Lung (tissue), 17 donors: ENCODE measurements at places on chromosomes 7 and 10.

- H3K36me3 ChIP-seq: no peaks in the 10 kb centered on the region
- H3K27ac ChIP-seq: no peak overlapping the region
- no peaks in the 10 kb centered on the region for H3K4me1 ChIP-seq
- H3K4me3 ChIP-seq: no peak overlapping the region
Measured at GRCh38 chr7:84159435-84159834, 35.2 kb downstream of the SEMA3A start.

- H3K36me3 ChIP-seq: peaks cover 10% of the 10 kb centered on the region
- peaks cover 4% of the 10 kb centered on the region for H3K4me1 ChIP-seq
- H3K27me3 ChIP-seq: no peaks in the 10 kb centered on the region
- peak overlapping the region; percentile 20 for H3K27ac ChIP-seq
- no peak overlapping the region for H3K4me3 ChIP-seq
Measured at GRCh38 chr7:157384301-157384700, 47.5 kb downstream of the DNAJB6 start.

GRCh38 chr10:34966040-34966439, 124.1 kb downstream of the CUL2 start:
- H3K36me3 ChIP-seq: no peaks in the 10 kb centered on the region
- H3K27ac ChIP-seq: no peak overlapping the region
- H3K4me1 ChIP-seq: peaks cover 3% of the 10 kb centered on the region
- H3K4me3 ChIP-seq: no peak overlapping the region

- H3K4me3 ChIP-seq: no peak overlapping the region
- H3K27me3 ChIP-seq: no peaks in the 10 kb centered on the region
- no peak for DNase-seq
- no peaks in the 10 kb centered on the region for H3K36me3 ChIP-seq
- H3K4me1 ChIP-seq: no peaks in the 10 kb centered on the region
Measured at GRCh38 chr7:158350166-158350900, 237.3 kb downstream of the PTPRN2 start.

DNA sequence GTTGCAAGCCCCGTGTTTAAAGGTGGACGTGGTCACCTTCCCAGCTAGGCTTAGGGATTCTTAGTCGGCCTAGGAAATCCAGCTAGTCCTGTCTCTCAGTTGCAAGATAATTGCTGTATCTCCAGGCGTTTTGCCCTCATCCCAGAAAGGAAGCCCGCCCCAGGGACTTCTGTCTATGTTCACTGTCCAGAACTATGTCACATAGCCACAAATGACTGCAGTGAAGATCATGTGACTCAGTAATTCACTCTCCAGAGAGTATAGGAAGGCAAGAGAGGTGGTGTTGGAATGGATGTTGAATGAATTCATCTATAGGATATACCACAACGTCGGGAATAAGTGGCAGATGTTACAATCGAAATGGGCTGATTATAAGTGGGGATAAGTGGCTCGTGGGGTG, 349 bp upstream of the ERVW-1 start:
- no peak for DNase-seq
- H3K4me1 ChIP-seq: no peaks in the 10 kb centered on the region
- no peak overlapping the region for H3K4me3 ChIP-seq
- H3K27me3 ChIP-seq: no peaks in the 10 kb centered on the region

DNA sequence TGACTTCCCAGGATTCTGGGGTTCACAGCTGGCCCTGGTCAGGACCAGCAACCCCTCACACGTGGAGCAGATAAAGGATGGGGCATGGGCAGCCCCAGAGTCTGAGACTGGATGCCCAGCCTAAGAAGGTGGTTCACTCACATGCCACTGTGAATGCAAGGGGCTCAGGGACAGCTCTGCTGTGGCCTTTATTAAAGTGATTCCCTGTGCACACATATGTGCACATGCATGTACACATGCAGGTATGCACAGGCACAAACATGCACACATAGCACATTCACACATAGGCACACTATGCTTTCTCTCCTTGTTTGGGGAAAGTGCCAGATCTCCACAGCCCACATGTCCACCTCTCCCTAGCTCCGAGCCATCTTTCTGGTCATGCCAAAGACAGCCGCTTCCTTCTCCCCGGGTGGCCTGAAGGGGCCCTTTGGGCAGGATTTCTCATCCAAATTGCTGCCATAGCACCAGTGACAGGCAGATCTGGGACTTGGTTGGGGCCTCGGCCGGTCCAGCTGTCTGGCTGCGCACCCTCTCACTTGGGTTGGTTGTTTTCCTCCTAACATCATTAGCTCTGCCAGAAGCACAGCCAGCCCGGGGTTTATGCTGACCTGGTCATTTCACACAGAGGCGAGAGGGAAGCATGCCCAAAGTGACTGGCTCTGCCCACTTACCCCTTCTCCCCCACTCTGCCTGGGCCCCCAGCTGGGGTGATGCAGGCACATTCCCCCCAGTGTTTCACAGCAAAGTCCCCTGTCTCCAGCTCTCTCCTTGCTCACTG, 1.4 kb downstream of the GCK start:
- no peaks in the 10 kb centered on the region for H3K27me3 ChIP-seq
- no peak overlapping the region for H3K4me3 ChIP-seq
- H3K27ac ChIP-seq: no peak overlapping the region
- no peaks in the 10 kb centered on the region for H3K4me1 ChIP-seq
- no peaks in the 10 kb centered on the region for H3K36me3 ChIP-seq

GRCh38 chr10:64486149-64486548, 964.9 kb downstream of the REEP3 start:
- H3K4me3 ChIP-seq: no peak overlapping the region
- H3K27me3 ChIP-seq: no peaks in the 10 kb centered on the region
- no peaks in the 10 kb centered on the region for H3K4me1 ChIP-seq
- H3K27ac ChIP-seq: no peak overlapping the region

DNA sequence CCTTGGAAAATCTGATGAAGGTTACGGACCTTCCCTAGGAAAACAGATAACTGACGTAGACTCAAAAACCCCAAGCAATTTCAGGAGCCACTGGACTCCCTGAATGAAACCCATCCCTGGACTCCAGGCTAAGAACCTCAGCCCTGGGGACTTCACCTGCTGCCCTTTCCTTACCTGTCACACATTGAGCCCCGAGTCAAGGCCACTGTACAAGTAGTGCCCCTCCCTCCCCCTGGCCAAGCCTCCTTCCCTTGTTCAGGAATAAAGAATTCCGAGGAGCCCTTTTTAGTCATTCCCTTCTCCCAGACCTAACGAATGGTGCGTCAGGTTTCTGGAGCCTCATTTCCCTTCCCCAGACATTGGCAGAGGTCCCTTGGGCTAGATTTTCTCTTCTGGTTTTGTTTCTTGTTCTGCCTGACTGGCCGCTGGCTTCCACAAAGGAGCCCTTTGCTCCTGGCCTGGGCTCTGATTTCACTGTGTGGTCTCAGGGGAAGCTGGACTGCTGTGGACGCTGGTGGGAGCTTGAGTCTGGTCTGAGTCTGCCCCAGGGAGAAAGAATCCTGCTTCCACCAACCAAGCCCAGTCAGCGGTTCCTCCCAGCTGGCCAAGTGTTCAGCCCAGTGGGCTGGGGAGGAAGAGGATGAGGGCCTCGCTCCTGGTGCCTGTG, 31.7 kb downstream of the ZNF775 start:
- no peak overlapping the region for H3K27ac ChIP-seq
- no peak for DNase-seq
- no peaks in the 10 kb centered on the region for H3K27me3 ChIP-seq
- H3K4me3 ChIP-seq: no peak overlapping the region

DNA sequence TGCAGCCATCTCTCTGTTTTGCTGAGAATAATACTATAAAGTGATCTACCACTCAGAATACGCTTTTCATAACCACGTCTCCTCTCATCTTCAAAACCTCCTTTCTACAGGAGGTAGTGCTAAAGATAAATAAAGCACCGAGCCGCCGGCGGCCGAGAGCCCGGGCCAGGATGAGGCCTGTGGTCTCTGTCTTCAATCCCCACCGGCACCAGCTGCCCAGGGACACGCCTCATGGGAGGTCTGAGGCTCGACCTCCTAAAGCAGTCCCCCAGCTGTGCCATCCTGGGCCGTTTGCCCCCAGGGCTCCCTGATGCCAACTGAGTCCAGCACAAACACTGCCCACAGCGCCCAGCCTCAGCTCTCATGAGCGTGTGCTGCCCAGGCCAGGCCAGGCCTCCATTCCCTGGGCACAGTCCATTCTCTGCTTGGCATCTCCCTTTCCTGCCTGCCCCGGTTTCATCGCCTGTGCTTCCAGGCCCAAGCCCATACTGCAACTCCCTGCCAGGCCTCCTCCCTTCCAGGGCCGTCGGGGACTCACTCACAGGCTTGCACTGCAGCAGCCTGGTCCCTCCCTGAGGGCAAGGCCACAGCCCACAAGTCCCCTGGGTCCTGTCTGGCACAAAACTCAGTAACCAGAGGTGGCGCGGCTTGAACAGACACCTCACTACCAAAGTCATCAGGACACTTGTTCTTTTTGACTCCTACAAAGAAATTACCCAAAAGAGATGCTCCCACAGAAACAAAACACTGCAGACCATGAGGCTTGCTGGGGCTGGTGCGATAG, 2.5 kb downstream of the INTS1 start:
- no peak for DNase-seq
- no peak overlapping the region for H3K4me3 ChIP-seq
- peaks cover 5% of the 10 kb centered on the region for H3K4me1 ChIP-seq
- H3K27me3 ChIP-seq: no peaks in the 10 kb centered on the region

GRCh38 chr10:27251554-27251953, 11.0 kb upstream of the ACBD5 start:
- no peak overlapping the region for H3K4me3 ChIP-seq
- no peak for DNase-seq
- no peaks in the 10 kb centered on the region for H3K4me1 ChIP-seq
- H3K27ac ChIP-seq: no peak overlapping the region
- no peaks in the 10 kb centered on the region for H3K36me3 ChIP-seq
- no peaks in the 10 kb centered on the region for H3K27me3 ChIP-seq

- no peak overlapping the region for H3K27ac ChIP-seq
- H3K27me3 ChIP-seq: no peaks in the 10 kb centered on the region
- no peaks in the 10 kb centered on the region for H3K36me3 ChIP-seq
- no peak overlapping the region for H3K4me3 ChIP-seq
Measured at GRCh38 chr7:35366167-35367155, 112.6 kb upstream of the TBX20 start.

DNA sequence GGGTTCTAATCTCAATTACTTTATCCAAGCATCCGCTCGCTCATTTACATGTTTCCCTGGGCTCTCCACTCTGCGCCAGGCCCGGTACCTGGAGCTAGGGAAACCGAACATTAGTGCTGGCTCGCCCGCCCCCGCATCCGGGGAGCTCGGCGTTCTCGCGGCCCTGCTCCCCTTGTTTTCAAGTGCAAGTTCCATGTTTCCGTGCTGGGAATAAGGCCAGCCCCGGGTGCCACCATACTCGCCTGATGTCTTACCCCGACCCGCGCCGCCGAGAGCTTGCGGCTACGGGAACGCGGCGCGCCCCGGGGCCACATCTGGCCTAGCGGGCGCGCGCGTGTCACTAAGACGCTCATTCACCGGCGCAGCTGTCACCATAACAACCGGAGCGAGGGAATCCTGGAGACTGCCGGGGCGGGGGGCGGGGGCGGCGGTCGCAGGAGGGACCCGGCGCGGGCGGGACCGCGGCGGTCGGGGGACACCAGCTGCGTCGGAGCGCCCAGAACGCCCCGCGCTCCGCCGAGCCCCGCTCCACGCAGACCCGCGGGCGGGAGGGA, at the start of gene NEURL1:
NEURL1 (plus strand) TSS at position 344 of the 554 bp plus-strand sequence. CDS start 683 bp downstream, outside the sequence.
- peak within 1 kb of the TSS; percentile 16 for H3K4me3 ChIP-seq
- peak; percentile 57 for DNase-seq
- peaks cover 36% of the 10 kb centered on the region for H3K27me3 ChIP-seq
- no peak within 1 kb of the TSS for H3K27ac ChIP-seq
- H3K4me1 ChIP-seq: peaks cover 11% of the 10 kb centered on the region

DNA sequence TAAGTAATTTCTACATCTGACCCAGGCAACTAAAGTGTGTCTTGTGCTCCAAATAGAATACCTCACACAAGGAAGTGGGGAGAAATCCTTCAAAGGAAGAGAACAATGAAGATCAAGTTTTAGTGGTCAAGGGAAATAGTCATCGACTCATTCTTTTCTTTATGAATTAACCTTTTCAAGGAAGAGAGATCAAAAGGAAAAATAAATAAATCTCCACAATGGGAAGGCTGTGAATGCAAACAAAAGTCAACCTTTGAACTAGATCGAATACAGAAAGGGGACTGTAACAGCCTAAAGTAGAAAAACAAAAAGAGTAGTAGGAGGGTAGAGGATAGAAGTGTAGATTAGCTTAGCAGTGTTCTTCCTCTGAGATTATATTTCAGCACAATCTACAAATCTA, 274.6 kb upstream of the COBL start:
- H3K36me3 ChIP-seq: no peaks in the 10 kb centered on the region
- H3K4me3 ChIP-seq: no peak overlapping the region
- no peak overlapping the region for H3K27ac ChIP-seq
- no peaks in the 10 kb centered on the region for H3K4me1 ChIP-seq
- DNase-seq: no peak

DNA sequence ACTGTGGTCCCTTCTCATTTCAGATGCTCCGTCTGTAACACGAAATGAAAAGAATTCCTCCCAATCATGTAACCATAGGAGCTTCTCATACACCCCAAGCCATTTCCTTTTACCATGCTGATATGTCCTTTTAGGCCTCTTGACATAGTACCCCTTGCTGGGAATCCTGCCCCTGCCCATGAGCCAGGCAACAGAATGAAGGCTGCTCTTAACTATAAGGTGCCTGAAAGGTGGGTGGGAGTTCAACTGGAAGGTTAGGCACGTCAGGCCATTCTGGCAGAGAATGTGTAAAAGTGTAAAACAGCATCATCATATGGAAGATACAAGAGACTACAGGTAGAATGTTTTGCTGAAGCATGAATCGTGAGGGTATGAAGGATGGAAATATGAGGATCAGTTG, 22.5 kb downstream of the IL2RA start:
- H3K27ac ChIP-seq: no peak overlapping the region
- H3K27me3 ChIP-seq: no peaks in the 10 kb centered on the region
- no peaks in the 10 kb centered on the region for H3K36me3 ChIP-seq
- no peak overlapping the region for H3K4me3 ChIP-seq
- DNase-seq: no peak

- H3K36me3 ChIP-seq: no peaks in the 10 kb centered on the region
- no peak overlapping the region for H3K27ac ChIP-seq
- H3K4me1 ChIP-seq: peaks cover 16% of the 10 kb centered on the region
- no peak for DNase-seq
- H3K4me3 ChIP-seq: no peak overlapping the region
Measured at GRCh38 chr10:11011436-11011835, 6.2 kb upstream of the CELF2 start.

- DNase-seq: peak; percentile 9
- no peaks in the 10 kb centered on the region for H3K27me3 ChIP-seq
- no peaks in the 10 kb centered on the region for H3K4me1 ChIP-seq
- H3K27ac ChIP-seq: no peak overlapping the region
- H3K4me3 ChIP-seq: no peak overlapping the region
- H3K36me3 ChIP-seq: no peaks in the 10 kb centered on the region
Measured at GRCh38 chr7:40969641-40970040, 733.2 kb downstream of the INHBA start.

DNA sequence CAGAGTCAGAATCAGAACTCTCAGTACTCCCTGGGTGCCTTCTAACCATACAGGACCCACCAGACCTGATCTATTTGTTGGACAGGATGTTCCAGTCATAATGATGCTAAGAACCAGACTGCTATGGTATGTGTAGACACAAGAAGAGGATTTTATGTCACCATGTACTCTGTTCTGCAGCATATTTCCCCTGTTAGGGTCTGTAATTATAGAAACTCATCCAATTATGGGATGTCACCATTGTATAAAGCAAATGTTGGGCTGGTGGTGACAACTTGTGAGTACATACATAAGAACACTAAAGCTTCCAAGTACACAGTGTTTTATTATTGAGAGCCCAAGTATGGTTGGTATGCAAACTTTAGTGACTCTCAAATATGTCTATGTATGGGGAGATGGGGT, 67.1 kb upstream of the AGBL3 start:
- H3K27ac ChIP-seq: peak overlapping the region; percentile 26
- H3K27me3 ChIP-seq: no peaks in the 10 kb centered on the region
- no peaks in the 10 kb centered on the region for H3K36me3 ChIP-seq
- no peaks in the 10 kb centered on the region for H3K4me1 ChIP-seq
- DNase-seq: no peak
- no peak overlapping the region for H3K4me3 ChIP-seq
